ENCODE measurements at places on chromosomes 2 and 18.

- no peak for DNase-seq
Observed at GRCh38 chr2:216603010-216603883, 30.0 kb upstream of the IGFBP2 start.

DNA sequence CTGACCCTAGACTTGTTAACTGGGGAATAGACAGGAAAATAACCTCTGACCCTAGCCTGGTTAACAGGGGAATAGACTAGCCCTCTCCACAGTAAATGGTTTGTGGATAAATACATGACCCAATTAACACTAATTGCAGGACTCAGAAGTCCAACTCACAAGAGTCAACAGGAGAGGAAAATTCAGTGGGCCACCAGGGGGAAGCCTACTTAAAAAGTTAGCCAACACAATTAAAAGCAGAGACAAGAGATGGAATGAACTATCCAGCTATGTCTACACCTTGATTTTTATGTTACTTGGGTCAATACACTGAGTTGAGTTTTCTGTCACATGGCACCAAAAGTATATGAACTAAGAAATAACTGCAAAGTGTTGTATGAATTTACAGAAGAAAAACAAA, 158.8 kb upstream of the SLC39A10 start:
- DNase-seq: peak; percentile 50

GRCh38 chr2:56008661-56009431, 85.3 kb upstream of the EFEMP1 start:
- peak; percentile 66 for DNase-seq

DNA sequence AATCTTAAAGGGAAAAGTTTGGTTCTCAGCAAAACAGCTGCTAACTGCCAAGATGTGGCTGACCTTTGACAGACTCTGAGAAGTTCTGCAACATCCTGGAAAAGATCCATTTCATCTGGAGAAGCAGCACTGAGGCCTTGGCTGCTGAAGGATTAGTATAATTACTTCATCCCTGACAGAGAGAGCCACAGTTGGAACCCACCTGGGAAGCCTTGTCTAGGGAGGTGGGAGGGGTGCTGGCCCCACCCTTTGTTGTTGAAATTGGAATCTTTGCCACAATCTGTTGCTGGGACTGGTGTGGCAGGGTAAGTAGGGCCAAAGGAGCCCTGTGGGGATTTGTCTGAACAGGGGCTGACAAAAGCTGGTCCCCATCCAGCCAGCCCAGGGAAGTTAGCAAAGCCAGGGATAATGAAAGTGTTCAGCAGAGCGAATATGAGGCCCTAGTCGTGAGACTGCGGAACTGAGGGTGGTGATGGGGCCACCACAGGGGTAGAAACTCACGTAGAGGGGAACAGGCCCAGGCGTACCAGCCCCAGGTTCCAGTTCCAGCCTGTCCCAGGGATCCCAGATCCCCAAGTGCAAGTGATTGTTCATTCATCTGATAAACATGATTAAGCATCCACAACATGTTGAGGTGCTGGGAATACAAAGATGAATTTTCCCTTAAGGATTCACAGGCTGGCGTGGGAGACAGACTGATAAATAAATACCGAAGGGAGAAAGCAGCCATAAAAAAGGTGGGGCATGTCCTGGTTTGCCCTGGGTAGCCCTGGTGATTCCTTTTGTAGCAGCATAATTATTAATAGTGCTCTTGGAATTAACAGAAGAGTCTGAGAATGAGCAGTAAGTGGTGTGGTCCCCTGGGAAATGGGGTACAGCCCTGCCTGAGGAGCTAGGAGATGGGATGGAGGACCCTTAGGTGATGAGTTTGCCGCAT, 60.0 kb downstream of the MYO1B start:
- DNase-seq: no peak

DNA sequence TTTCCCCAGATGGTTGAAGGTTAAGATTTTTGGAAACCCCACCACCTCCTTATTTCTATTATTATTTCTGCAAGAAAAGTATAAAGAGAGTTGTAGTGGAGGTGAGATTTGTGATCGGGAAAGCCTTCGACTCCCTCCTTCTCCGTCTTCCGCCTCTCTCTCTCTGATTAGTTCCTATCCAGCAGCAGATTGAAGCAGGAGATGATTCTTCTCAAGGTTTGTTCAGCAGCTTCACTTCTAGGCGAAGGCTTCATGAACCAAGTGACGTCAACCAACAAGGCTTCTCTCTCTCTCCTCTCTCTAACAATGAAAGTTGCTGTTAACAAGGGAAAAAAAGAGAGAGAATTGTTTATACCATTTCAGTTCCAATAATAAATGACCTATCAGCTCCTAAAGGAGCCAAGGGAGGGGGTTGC, at the start of gene BAZ2B:
Gene BAZ2B (minus strand): TSS at position 263 of the 416 bp plus-strand sequence. CDS start 137,829 bp downstream, outside the sequence.
- DNase-seq: no peak

DNA sequence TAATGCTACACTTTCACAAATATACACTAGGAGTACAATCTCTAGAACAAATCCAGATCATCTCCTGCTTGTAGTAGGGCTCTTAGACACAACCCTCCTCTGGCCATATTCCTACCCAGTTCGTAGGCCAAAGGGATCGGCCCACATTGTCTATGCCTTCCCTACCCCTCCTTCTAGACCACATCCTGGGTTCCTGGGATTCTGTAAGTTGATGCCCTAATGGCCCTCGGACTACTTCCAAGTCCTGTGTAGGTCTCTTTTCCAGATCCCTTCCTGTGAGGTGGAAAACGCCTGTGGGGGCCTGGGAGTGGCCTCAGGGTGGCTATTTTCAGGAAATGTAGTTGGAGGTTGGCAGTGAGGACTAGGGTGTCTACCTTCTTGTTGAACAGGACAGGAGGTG, 289.7 kb downstream of the ZNF385B start:
- no peak for DNase-seq

DNA sequence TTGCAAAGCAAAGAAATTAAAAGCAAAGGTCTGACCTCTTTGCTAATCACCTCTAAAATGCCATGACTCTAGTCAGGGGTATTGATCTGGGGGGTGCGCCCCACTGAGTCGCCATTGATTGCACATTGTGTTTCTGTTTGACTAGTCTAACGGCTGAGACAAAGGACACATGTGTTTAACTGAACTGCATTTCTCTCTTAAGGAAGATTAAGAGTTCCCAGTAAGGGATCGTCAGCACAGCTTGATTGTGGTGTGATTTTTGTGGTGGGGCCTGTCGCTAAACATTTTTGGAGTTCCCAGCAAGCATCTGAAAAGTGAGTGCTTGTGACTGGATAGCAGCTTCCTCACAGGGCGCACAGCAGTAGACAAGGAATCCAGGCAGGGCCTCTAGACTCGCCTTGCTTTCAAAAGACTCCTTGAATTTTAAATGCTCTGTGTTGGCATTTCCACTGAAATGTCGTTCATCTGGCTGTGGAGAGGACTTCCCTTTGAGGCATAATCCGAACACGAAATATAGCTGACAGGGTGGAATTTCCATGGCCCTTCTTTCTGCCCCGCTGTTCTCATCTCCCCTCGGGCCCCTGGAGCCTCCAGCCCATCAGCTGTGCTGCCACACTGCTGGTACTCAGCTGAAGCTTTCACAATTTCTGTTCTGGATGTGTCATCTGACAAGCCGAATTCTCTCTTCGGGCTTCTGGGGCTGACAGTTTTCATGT, 126.3 kb downstream of the FAM168B start:
- DNase-seq: no peak

GRCh38 chr18:60020107-60020925, 120.5 kb downstream of the PMAIP1 start:
- no peak for DNase-seq

DNA sequence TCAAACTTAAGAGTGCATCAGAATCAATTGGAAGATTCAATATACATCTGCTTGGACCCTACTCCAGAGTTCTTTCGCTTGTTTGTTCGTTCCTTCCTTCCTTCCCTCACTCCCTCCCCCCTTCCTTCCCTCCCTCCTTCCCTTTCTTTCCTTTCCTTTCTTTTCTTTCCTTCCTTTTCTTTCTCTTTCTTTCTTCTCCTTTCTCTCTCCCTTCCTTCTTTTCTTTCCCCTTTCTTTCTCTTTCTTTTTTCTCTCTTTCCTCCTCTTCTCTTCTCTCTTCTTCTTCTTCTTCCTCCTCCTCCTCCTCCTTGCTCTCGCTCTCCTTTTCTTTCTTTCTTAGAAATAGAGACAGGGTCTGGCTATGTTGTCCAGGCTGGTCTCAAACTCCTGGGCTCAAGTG, 45.9 kb downstream of the MTHFD2 start:
- DNase-seq: no peak

- no peak for DNase-seq
Observed at GRCh38 chr2:165636959-165637358, 157.1 kb downstream of the GALNT3 start.
